ENCODE measurements at places on chromosomes 12 and 14.
A peak's percentile ranks its signal among the peaks of the same experiment; 100 is the strongest.

DNA sequence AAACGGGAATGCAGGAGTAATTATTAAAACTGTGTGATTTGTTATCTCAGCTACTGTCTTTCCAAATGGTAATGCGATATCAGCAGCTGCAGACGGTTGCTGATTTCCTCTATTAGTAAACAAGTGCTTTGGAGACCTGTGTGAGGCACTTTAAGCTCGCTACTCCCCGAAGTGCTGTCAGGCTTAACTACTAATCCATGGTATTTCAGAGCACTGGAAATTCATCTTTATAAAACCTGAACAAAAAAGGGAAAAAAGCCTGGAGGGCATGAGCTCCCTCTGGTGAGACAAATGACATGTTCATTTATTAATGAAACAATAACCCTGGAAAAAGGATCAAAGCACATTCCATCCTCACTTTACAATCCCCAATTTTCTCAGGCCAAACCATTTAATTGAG lies 143.6 kb upstream of the OTX2 start:
- no peak for DNase-seq

DNA sequence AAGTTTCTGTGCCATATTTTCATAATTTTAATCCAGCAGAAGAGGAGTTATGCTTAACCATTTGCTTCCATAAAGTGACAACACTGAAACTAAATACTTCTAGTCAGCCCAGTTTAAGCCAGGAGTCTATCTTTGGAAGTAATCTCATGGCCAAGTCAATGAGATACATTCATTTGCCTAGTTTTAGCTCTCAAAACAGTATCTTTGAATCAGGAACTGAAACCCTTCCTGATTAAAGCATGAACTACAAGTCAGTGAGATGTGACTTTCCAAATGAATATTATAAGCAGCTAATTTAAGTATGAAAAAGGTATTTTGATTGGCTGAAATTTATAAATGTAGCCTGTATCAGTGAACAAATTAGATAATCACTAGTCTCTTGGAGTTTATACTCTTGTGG lies 491.5 kb downstream of the SLC6A15 start:
- no peak for DNase-seq

DNA sequence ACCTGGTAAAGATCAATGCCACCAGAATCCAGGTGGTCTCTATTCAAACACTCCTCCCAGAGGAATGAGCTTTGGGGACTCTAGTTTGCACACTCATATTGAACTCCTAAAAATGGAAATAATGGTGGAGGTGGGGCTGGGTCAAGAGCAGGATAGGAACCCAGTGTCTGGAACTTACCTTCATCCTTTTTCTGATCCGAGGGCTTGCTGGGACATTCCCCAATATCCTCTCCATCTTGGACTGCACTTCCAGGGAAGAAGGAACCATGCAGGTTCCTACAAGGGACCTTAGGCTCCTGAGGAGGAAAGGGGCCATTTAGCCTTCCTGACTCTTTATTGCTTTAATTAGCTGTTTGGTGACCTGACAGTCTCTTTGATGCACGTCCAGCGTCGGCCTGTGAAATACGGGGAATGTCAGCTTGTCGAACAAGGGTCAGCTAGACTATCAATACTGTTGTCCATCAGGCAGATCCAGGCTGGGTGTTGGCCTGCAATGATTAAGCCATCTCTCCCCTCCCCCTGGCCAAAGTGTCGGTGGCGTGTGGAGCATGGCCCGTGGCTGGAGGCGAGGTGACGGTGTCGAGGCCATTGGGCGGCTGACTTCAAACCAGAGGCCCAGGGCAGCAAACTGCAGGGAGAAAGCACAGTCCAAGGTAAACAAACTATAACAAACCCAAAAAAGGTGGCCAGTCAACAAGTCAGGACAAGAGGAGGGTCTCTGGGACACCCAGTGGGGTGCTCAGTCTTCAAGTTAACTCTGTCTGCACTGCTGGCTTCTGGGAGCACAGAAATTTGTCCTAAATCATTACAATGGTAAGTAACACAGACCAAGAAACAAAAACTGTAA lies 405.2 kb upstream of the TBX3 start:
- no peak for DNase-seq

- DNase-seq: no peak
These were observed 81.2 kb upstream of the EVL start for GRCh38 chr14:99984036-99984435.

- no peak for DNase-seq
These were observed 232.9 kb downstream of the CHST11 start for GRCh38 chr12:104689635-104690034.

- no peak for DNase-seq
These were observed 3.5 kb downstream of the FMNL3 start for GRCh38 chr12:49703647-49704137.

- DNase-seq: no peak
These were observed 425.2 kb downstream of the GALC start for GRCh38 chr14:87567618-87568295.

- no peak for DNase-seq
These were observed 408.9 kb upstream of the FBXO33 start for GRCh38 chr14:39841088-39841487.

DNA sequence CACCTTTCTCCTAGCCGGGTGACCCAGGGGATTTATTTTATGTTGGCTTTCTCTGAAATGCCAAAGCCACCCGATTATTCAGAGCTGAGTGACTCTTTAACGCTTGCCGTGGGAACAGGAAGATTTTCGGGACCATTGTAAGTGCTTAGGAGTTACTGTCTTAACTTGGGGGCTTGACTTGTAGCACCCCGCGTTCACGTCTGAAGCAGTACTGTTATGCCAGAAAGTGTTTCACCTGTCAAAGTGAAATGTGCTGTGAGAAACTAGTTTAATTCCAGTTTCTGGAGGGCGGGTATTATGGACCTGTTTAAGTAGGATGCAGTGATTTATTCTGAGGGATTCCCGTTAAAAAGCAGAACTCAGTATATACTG lies 218 bp downstream of the LYSET start:
- DNase-seq: no peak

- no peak for DNase-seq
These were observed 289.5 kb upstream of the E2F7 start for GRCh38 chr12:77354766-77355362.

DNA sequence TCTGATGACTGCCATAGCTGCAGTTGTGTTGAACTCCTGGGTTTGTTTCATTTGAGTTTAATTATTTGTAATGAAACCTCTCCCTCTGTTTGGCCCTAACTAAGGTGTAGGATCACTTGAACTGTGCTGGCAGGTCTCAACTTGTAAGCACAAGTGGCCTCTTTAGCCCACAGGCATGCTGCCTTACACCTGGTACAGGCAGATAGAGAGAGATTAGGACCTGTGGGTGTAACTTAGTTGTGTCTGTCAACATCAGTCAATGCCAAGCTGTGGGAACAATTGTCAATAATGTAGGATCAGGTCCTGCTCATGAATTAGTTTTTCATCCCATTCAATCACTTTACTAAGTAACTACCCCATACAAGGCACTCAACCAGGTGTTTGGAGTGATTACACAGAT lies 263.0 kb upstream of the G2E3 start:
- no peak for DNase-seq

DNA sequence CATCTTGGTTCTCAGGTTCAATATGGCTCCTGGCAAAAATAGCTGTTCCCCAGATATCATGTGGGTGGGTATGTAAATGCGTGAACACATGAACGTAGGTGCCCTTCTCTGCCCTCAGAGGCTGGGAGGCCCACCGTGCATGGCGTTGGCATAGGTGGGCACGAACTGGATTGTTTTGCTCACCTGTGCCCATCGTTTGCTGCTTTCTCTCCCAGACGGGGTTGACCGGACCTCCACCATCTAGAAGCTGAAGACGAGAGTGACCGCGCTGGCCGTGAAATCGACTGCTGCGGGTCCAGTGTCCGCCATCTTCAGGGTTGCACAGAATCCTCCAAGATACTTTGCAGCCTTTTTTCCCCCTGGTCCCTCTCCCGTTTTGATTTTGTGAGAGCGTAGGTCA lies 113.9 kb downstream of the GCH1 start:
- no peak for DNase-seq

DNA sequence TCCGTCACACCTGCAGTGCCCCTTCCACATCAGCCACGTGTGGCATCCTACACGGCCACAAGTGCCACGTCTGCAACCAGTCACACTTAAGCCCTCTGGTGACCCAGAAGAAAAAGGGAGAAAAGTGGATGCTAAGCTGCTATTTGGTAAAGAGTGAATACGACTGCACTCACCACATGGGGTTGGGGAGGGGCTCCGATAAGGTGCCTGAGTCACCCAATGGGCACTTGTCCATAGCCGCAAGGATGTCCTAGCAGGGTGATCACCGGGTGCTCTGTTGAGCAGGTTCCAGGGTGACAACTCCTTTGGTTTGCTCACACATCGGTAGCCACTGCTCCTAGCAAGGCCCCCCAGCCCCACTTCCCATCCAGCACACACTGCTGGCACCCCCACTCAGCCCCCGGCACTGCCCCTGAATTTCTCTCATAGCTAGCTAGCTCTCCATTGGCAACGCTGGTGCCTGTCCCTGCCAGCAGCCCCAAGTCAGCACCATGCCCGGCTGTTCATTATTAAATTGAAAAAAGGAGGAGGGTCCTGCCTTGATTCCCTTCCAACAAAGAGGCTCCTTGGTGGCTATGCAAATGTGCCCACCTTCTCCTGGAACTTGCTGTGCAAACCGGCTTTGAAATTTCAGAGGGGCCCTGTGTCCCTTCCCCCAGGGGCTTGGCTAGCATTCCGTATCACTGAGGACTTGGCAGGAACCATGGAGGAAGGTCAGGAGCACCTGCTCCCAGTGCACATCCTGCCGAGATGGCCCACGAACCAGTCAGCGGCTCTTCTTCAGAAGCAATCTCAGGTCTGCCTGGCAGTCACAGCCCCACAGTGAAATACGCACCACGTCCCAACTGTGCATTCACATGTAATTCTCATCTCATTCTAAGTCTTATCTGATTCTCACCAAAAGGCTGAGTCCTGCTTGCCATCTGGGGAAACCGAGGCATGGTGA lies 227.7 kb upstream of the DIO3 start:
- no peak for DNase-seq

DNA sequence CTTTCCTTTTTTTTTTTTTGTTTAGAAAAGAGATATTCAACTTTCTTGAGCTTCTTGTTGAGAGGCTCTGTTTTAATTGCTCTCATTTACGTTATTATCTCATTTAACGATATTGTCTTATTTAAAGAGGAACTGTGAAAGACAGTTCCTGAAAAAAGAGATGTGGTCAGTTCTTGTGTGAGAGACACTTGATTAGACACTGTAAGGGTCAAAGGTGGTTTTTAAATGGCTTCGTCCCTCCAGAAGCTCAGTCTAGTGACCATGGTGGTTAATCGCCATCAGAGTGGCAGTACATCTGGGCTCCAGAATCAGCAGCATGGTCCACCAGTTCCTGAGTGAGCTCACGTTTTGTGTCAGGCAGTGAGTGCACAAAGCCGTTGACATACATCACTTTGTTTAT lies 57.9 kb upstream of the KCNA5 start:
- no peak for DNase-seq

GRCh38 chr12:68400226-68400829 lies 68.2 kb upstream of the MDM1 start:
- DNase-seq: peak; percentile 81

- no peak for DNase-seq
These were observed 107.3 kb downstream of the PIK3C2G start for GRCh38 chr12:18368594-18368993.

DNA sequence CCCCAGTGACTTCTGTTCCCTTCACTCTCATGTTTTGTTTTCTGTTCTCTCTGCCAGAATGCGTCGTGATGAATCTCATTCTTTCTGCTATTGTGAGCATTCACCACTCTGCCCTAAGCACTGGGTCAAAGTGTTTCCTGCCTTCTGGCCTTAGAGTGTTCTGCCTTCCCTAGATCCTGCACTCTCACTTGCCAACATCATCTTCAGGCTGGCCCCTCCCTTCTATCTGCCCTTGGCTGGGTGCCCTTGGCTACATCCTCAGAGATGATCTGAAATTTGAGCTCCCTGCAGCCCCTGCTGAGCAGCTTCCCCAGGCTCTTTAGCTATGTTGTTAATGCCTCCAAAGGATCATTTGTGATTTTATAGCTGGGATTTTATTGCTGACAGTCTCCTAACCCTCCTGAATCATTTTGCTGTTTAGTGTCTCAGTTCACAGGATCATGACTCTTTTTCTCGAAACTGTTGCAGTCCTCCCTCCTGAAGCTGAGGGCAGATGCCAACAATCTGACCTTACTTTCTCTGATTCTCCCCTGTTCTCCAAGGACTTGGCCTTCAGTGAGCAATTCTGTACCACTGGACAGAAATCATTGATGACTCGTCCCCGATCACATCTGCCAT lies 4.5 kb downstream of the DHRS2 start:
- DNase-seq: peak; percentile 86

GRCh38 chr14:89542786-89543424 lies 125.9 kb upstream of the FOXN3 start:
- DNase-seq: no peak

DNA sequence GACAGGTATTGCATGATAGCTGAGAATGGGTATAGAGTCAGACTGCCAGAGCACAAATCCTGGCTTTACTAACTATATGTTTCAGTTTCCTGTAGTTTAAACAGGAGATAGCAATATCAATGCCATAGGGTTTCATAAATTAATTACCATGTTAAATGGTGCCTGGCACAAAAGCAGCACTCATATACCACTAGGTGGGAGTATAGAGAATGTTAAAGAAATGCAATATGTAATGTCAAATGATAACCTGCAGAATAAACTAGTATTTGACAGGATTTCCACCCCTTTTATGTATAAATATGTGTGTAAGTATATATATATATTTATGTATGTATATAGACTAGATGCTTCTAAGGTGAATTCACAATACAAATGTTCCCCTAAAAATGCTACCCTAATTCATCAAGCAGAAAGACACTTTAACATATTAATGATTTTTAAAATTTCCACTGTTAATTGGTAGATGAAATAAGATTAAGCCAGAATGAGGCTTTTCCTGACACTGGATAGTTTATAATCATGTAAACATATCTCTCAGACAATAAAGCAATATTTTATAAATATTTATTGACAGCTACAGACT lies 8.6 kb downstream of the WDR89 start:
- DNase-seq: peak; percentile 10

- no peak for DNase-seq
These were observed 33.3 kb downstream of the TRAF3 start for GRCh38 chr14:102810523-102810922.

DNA sequence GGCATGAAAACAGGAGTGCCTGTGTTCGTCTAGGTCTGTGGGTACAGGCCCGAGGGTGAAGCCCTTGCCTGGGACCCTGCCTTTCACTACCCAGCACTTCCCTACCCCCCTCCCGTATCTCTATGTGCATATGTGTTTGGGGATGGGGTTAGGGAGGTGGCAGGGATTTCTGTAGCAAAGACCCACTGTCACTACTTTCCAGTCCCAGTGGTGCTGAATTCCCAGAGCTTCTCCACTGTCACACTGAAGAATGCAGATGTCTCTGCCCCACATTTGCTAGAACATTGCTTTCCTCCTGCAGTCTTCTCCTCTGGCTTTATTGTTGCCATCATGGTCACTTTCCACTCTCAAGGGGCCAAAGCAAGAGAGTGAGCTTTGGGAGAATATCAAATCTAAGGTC lies 203.9 kb downstream of the MYRFL start:
- DNase-seq: no peak

Measured in NCI-H1092 treated with DMSO at 0.1 percent for 48 hours (cell line).